ENCODE measurements at places on chromosomes 2 and 18.

GRCh38 chr2:65980531-65980930 lies 454.4 kb upstream of the MEIS1 start:
- no peak for DNase-seq

- no peak for DNase-seq
Measured at GRCh38 chr2:233209533-233210171, 41.8 kb upstream of the ATG16L1 start.

DNA sequence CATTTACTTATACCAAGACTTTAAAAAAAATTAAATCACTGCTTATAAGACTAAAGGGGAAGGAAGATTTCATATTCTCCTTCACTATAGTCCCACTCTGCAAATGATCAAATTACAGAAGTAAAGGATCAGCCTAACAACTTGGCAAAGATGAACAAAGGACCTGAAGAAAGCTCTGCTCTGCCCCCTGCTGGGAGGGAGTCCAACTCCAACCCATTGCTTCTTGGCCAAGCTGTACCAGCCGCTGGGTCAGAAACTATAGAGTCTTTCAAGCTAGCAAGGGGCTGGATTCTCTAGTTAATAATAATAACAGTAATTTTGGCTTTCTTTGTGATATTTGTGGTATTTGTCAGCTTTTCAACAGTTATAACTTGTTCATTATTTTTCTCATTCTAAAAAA lies 927.0 kb upstream of the CRIM1 start:
- DNase-seq, result no peak

GRCh38 chr2:102318437-102318836 lies 7.1 kb downstream of the IL1RL1 start:
- no peak for DNase-seq

- no peak for DNase-seq
Measured at GRCh38 chr2:234835738-234836137, 116.1 kb upstream of the SH3BP4 start.

GRCh38 chr2:180781276-180781675 lies 199.1 kb upstream of the UBE2E3 start:
- no peak for DNase-seq

DNA sequence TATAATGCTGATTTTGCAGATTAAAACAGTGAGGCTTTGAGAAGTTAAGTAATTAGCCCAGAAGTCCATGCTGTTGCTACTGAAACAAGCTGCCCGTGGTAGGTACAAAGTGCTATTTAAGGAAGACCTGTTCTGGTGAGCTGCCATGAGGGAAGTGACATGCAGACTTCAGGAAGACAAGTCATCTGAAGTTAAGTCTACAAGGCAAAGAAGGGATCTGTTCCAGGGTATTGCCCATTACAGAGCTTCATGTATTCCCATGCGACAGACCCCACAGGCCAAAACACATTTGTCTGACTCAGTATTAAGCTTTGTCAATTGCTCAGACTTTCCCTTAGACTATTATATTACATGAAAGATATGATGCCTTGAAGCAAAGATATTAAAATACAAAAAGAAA lies 520.8 kb downstream of the FBXO15 start:
- DNase-seq, result no peak

- no peak for DNase-seq
Measured at GRCh38 chr2:183935005-183935404, 663.3 kb upstream of the ZNF804A start.

DNA sequence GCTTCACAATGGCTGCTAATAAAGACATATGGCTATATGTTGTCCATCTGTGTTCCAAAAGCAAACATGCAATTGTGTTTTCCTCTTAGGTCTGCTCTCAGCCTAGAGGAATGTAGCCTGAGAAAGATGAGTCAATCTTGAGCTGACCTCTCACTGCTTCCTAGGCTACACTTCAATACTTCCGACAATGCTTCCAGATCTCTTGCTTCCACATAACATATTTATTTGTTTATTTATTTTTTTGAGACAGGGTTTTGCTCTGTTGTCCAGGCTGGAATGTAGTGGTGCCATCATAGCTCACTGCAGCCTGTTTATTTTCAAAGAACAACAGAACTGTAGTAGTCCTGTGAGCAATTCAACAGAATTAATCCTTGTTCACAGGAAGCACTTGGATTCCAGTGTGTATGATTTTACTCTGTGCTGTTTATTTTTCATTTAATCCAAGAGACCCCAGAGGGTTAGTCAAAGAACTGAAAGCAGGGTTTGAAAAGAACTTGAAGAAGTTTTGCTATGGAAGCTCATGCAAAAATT lies 437.9 kb downstream of the TXNL1 start:
- no peak for DNase-seq

DNA sequence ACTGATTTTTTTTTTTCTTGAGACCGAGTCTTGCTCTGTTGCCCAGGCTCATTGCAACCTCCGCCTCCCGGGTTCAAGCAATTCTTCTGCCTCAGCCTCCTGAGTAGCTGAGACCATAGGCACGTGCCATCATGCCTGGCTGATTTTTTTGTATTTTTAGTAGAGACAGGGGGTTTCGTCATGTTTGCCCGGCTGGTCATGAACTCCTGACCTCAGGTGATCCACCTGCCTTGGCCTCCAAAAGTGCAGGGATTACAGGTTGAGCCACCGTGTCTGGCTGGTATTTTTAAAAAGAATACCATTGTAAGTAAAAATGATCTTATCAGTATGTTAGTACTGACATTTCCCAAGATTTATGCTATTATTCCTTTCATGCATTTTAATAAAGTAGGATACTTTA lies 105.7 kb downstream of the PIEZO2 start:
- DNase-seq, result no peak

DNA sequence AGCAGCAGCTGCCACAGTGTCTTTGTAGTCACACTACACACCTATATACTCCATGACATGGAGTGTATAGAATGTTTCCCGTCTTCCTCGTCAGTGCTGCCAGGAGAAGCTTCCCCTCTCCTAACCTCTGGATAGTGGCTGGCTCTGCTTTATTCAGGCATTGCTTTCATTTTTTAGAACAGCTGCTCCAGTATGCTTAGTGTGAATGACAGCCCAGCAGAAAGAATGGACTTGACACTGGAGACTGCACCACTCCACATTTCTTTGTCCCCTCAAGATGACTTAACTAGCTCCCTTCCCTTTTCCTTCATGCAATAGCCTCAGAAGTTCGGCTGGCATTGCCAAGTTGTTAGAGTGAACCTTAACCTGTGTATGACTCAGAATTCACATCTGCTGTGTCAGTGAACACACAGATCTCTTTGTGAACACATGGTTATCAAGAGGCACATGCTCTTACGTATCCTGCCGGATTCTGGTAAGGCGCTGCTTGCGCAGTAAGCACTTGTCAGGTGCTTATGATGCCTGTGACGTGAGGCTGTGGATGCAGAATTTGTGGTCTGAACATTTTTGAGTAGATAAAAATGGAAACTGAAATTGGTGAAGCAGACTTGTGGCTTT lies 73.9 kb downstream of the NEDD4L start:
- DNase-seq, result no peak

All from cortex of kidney (tissue), 1 donor.